ENCODE measurements at places on chromosomes 5 and 9. TPM values are rescaled to one million over a fixed set of nuclear protein-coding genes. Genes with fewer than 3 reads are reported as not detected.

GRCh38 chr9:128568470-128569078 lies 16.2 kb downstream of the SPTAN1 start:
- H3K27me3 ChIP-seq, result no peaks in the 10 kb centered on the region
- DNase-seq, result no peak
- peaks cover 42% of the 10 kb centered on the region for H3K36me3 ChIP-seq
- H3K4me3 ChIP-seq, result no peak overlapping the region

DNA sequence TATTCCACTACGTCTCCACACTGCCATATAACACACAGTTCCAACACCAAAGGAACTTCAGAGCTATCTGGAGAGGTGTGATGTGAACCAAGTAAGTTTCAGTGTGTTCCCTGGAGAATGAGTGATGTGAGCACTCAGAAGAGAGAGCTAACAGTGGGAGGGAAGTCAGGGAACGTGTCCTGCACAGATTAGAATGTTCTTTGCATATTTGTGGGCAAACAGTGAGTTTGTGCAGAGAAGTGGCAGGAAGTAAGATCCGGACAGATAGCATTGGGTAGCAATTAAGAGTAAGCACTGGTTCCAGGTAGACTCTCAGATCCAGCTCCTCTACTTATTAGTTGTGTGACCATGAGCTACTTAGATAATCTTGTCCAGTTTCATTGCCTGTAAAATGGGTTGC lies 206.4 kb downstream of the PDZD2 start:
- no peak overlapping the region for H3K27ac ChIP-seq
- H3K4me1 ChIP-seq, result no peaks in the 10 kb centered on the region
- H3K4me3 ChIP-seq, result no peak overlapping the region
- no peaks in the 10 kb centered on the region for H3K36me3 ChIP-seq
- no peak for DNase-seq
- no peaks in the 10 kb centered on the region for H3K27me3 ChIP-seq

DNA sequence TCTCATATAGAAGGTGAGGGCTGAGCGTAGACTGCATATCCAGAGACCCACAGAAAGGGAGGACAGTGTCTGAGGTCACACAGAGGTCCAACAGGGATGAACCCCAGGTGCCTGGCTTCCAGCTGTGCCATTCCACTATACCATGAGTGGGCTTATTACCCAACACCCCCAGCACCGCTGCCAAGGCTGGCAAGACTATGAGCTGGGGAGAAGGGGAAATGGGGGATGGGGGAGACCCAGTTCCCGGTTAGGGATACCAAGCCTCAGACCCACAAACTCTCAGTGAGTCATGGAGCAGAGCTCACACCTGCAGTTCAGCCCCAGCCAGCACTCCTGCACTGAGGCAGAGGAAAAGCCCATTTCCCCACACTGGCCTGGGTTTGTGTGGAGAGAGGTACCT lies 106.4 kb downstream of the PSD2 start:
- no peak for DNase-seq
- no peaks in the 10 kb centered on the region for H3K36me3 ChIP-seq
- H3K27ac ChIP-seq, result no peak overlapping the region
- H3K27me3 ChIP-seq, result peaks cover 31% of the 10 kb centered on the region
- H3K4me1 ChIP-seq, result no peaks in the 10 kb centered on the region
- H3K4me3 ChIP-seq, result no peak overlapping the region

DNA sequence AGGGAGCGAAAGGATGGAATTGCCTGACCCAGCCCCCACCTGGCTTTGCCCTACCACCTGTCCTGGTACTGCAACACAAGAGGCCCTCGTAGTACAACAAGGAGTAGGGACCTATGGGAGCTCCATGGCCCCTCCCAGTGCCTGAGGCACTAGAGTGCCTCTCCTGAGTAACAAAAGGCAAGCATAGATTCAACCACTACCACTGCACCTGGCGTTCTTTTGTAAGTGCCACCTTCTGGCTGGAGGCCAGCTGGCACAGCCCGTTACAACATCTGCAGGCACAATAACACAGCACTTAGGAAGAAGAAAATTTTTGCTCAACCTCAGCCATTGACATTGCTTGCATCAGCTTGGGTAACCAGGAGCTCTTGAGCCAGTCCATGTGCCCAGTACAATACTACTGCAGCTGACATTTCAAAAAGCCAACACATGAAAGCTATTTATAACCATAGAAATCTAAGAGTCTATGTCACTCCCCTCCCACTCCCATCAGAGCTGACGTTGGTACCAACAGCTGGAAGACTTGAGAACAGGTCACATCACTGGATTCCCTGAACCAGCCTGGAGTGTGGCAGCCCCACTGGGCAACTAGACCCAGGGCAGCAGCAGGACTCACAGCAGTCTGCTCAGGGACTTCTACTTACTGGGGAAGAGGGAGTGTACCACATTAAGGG lies 17.7 kb upstream of the FAM174A start:
- no peak overlapping the region for H3K27ac ChIP-seq
- DNase-seq, result no peak
- H3K36me3 ChIP-seq, result no peaks in the 10 kb centered on the region
- no peaks in the 10 kb centered on the region for H3K27me3 ChIP-seq

DNA sequence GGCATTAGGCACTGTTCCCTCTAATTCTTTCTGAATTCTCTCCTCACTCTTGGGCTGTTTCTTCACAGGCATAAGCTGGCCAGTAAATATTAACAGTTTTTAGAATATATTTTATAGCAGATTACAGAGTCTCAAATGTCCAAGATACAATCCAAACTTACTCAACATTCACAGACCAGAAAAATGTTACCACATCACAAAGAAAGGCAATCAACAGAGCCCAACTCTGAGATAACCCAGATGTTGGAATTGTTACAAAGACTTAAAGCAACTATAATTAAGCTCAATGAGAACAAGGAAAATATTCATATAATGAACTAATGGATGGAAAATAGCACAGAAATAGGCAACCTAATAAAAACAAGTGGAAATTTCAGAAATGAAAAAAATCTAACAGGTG lies 401.1 kb upstream of the RGMB start:
- no peak overlapping the region for H3K4me3 ChIP-seq
- H3K27ac ChIP-seq, result no peak overlapping the region
- DNase-seq, result no peak
- H3K27me3 ChIP-seq, result no peaks in the 10 kb centered on the region

DNA sequence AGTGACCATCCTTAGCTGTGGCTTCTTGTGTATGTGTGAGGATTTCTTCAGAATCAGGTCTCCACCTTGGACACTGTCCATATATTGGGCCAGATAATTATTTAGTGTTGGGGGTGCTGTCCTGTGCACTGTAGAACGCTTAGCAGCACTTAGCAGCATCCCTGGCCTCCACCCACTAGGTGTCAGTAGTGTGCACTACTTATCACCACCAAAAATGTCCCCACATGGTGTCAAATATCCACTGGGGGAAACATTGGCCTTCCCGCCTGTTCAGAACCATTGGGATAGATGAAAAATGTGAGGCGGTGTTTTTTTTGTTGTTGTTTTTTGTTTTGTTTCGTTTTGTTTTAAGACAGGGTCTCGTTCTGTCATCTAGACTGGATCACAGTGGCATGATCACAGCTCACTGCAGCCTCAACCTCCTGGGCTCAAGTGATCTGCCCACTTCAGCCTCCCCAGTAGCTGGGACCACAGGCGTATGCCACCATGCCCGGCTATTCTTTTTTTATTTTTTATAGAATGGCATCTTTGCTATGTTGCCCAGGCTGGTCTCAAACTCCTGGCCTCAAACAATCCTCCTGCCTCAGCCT lies 67.7 kb downstream of the TENT4A start:
- no peak overlapping the region for H3K27ac ChIP-seq
- DNase-seq, result no peak
- peaks cover 6% of the 10 kb centered on the region for H3K4me1 ChIP-seq

DNA sequence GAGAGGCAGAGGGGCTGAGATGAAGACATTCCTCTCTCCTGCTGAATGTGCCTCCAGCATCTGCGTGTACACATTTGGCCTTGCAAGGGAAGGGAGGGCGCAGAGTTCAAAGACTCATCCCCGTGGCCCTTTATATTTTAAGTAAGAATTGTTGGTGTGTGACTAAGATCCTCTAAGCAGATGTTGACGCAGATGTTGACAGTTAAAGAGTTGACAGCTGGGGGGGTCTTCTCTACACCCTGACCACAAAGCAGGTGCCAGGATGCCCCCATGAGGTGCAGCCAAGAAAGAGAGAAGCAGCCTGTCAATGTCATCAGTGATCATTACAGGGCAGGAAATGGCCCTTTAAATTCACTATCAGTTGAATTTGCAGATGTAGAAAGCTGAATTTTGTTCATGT lies 262.9 kb downstream of the IRX1 start:
- DNase-seq, result no peak
- H3K4me3 ChIP-seq, result no peak overlapping the region
- no peaks in the 10 kb centered on the region for H3K27me3 ChIP-seq
- no peaks in the 10 kb centered on the region for H3K36me3 ChIP-seq

DNA sequence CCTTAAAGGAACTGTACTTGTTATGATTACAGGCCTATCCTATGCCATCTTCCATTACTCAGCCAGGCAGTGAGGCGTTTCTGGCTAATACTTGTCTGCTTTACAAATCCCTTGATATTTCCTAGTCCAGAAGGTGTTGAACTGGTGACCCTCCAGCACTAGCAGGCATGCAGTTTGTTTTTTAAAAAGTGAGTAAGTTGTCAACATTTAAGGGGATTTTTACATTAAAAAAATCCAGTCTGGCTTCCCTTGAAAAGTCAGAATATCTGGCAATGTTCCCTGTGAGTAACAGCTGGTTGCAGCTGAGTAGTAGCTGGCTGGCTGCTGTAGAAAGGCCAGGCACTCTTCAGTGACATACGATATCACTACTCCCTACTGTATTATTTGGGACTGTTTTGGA lies 21.8 kb downstream of the GRIN3A start:
- DNase-seq, result no peak
- H3K27me3 ChIP-seq, result peaks cover 3% of the 10 kb centered on the region
- H3K4me1 ChIP-seq, result no peaks in the 10 kb centered on the region
- no peak overlapping the region for H3K4me3 ChIP-seq
- no peak overlapping the region for H3K27ac ChIP-seq

DNA sequence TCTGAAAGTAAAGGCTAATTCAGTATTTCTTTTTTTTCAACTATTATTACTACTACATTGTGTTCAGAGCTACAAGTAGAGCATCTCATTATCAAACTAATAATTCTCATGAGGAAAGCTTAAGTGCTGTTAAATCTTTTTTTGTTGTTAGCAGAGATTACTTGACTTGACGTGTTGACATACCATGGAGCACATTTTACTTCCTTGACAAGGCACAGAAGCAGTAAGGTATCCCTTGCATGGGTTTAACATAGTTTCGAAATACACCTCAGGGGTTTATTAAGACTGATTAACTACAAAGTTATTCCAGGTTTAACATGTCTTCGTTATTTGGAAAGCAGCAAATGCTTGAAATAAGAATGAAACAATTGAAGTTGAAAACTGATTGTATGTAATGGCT lies 7.0 kb downstream of the SPDL1 start:
- H3K4me3 ChIP-seq, result no peak overlapping the region
- H3K36me3 ChIP-seq, result peaks cover 43% of the 10 kb centered on the region
- no peaks in the 10 kb centered on the region for H3K27me3 ChIP-seq
- peaks cover 23% of the 10 kb centered on the region for H3K4me1 ChIP-seq
- no peak for DNase-seq

- H3K27ac ChIP-seq, result no peak overlapping the region
- no peak overlapping the region for H3K4me3 ChIP-seq
- no peaks in the 10 kb centered on the region for H3K36me3 ChIP-seq
- no peak for DNase-seq
- no peaks in the 10 kb centered on the region for H3K4me1 ChIP-seq
- peaks cover 8% of the 10 kb centered on the region for H3K27me3 ChIP-seq
Measured at GRCh38 chr9:68725070-68725469, 20.0 kb downstream of the PIP5K1B start.

DNA sequence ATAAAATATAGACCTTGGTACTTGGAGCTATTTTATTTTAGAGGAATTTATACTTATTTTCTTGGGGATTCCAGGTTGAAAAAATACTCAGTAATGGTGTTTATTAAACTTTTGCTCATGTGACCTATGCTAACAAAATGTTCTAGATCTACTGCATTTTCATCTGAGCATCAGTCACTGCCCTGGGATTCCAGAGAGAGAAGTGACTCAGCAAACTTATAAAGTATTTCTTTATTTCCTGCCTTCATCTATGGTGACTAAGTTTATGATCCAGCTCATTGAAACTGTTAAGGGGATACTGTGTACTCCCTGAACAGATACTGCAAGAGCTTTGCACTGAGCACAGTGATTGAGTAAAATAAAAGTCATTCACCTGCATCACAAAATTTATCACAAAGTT lies 298.5 kb upstream of the CDH18 start:
- no peaks in the 10 kb centered on the region for H3K4me1 ChIP-seq
- no peak overlapping the region for H3K27ac ChIP-seq
- DNase-seq, result no peak
- no peaks in the 10 kb centered on the region for H3K27me3 ChIP-seq
- no peak overlapping the region for H3K4me3 ChIP-seq

DNA sequence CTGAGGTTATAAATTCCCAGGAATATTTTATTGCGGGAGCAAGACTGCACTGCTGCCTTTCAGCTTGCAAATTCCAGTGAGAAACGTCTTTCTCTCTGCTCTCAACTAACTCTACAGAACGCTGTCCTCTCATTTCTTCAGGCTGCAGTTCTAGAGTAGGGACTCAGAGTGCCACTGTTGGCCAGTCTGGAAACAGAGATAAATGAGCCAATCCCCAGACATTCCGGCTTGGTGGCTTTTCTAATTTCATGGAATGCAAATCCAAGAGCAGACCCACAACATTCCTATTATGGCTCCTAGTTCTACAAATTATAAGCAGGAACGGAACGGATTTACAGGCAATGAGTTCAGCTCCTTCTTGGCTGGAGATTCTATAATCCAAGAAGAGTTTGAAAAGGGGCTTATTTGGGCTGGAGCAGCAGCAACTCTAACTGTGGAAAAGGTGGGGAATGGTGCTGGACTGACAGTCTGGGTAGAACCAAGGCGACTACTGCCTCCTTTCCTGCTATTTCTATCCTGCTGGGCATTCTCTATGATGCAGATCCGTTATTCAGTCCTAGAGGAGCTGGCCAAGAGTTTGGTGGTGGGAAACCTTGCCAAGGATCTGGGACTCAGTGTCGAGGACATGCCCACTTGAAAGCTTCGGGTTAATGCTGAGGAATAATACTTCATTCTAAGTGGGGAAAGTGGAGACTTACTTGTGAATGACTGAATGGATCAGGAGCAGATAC lies 9.3 kb downstream of the PCDHGA12 start:
- H3K36me3 ChIP-seq, result no peaks in the 10 kb centered on the region
- DNase-seq, result no peak
- H3K27me3 ChIP-seq, result peaks cover 6% of the 10 kb centered on the region
- no peak overlapping the region for H3K4me3 ChIP-seq
- no peaks in the 10 kb centered on the region for H3K4me1 ChIP-seq

DNA sequence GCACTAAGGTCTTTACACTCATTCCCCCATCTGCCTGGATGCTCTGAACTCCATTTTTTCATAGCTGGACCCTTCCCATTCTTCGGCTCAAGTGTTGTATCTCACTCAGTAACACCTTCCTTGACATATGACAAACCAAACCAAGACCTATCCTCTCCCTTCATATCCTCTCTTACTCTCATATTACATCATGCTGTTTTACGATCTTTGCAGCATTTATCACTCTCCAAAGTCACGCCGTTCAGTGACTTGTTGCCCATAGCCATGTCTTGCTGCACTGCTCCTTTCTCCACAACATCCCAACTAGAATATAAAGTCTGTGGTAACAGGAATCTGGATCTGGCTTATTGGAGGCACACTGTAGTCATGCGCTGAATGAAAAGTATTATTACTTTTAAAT lies 923.6 kb upstream of the DMAC1 start:
- no peak overlapping the region for H3K4me3 ChIP-seq
- H3K27ac ChIP-seq, result no peak overlapping the region
- H3K4me1 ChIP-seq, result no peaks in the 10 kb centered on the region
- H3K27me3 ChIP-seq, result no peaks in the 10 kb centered on the region

Gene TAF11L10
- not detected for total RNA-seq

Gene CTXN3
- not detected for total RNA-seq

Gene HTR1A
- not detected for total RNA-seq

Gene DIPK1B
- total RNA-seq, result 0.47 TPM

Measured in activated T-helper 1 cell treated with anti-CD3 and anti-CD28 coated beads, Interleukin-12 subunit alpha, Interleukin-12 subunit beta, Interleukin-2, Interleukin-4 antibody, amounts not matched to agents 30 ng/mL and 10 ng/mL and 1 ng/mL, durations not matched to agents 14 hours and 24 hours and 36 hours (primary cell).